Putamen (tissue), 1 donor: ENCODE measurements at places on chromosomes 2 and 18.

- peak; percentile 7 for DNase-seq
These were observed 211.9 kb downstream of the EXOC6B start for GRCh38 chr2:72613931-72614330.

DNA sequence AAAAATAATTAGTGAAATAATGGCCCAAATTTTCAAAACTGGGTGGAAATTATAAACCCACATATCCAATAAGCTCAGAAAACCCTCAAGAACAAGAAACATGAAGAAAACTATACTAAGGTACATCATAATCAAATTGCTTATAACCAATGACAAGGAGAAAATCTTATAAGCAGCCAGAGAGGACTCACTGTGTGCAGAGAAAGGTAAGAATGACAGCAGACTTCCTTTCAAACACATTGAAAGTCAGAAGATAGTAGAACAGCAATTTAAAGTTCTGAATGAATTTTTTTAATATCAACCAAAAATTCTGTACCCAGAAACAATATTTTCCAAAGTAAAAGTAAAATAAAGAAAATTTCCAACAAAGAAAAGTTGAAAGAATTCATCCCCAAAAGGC, 197.7 kb upstream of the RAB12 start:
- DNase-seq, result no peak

DNA sequence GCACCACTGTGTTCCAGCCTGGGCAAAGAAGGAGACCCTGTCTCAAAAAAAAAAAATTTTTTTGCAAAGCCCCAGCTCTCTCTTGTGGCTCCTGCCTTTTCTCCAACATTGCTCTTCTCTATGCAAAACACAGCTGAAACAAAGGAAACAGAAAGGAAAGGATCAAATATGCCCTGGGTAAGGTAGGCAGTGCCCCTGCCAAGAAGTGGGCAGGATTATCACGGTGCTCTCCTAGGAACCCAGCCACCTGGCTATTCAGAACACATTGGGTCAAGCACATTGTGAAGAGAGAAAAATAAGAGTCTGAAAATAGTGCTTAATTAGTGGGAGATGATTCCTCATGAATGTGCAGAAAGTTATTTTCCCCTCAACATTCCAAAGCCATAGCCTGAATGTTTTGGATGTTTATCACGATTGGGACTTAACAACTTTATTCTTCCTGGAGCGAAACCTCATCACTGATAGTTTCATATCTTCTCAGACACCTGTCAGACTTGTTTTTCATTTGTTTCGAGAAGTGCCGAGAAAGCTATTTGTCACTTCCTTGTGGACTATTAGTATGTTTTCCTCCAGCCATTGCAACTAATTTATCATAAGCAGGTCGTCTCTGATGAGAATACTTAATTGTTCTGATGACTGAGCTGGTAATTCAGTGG, 42.7 kb upstream of the RPL31 start:
- no peak for DNase-seq

DNA sequence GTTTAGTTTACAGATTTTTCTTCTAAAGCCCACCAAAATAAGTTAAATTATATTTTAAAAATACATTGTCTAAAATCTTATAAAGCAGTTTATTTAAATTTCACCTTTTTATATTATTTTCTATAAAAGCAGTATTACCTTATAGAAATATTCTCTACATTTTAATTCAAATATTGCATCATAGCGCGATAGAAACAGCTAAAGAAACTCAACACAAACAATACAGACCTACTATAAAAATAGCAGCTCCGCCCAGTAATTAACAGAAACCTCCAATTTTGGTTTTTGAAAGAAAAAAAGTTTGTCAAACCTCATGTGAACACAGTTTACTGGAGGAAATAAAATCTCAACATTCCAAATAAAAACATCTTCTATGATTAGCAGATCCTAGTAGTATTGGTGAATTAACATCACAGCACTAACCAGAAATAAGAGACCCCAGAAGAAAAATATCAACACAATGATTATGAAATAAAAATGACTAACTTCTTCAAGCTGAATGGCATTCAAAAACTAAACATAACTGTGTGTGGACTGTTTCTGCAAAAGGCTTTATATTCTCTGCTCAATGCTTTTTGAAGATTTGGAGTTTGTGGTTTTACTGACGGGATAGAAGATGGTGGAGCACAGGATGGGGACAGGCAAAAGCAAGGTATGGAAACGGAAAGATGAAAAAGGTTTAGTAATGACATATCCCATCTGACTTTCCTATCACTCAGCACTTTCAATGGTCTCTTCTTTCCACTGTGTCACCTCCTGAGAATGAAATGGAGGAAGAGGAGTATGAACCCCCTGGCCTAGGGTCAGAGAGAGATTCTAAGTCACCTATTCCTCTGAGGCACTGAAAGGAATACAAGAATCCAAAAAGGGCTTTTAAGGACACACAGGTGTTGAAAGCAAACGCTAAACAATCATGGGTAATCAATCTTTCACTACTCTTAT, 17.5 kb downstream of the MAP4K3 start:
- no peak for DNase-seq

DNA sequence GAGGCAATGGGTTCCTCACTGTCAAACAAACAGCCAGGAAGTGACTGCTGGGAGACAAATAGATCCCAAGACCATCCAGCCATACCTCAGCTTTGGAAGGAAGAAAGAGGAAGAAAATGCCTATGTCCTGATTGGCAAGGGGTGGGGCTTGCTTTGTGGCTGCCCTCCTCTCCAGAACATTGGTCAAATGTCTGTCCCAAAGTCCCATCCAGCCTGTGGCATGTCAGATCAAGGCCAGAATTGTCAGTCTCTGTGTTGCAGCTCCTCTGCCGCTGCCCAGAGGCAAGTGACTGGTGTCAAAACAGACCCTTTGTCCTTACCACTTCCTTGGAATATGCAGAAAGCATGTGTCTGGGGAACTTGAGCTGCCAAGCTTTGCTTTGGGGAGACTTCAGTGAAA, 63.0 kb upstream of the SMAD2 start:
- DNase-seq, result no peak

DNA sequence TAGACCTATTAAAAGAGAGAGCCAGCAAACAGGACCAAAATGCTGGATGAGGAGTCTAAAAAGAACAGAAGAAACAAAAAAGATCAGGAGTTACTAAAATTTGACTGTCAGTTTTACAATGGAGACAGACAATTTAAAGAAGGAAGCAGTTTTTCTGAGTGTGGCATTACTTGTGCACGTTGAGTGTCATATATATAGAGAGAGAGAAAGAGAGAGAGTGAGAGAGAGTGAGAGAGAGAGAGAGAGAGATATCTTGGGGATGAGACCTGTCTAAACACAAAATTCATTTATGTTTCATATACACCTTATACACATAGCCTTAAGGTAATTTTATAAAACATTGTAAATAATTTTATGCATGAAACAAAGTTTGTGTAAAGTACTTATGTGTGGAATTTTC, 2.1 kb upstream of the GALNT3 start:
- DNase-seq, result no peak

DNA sequence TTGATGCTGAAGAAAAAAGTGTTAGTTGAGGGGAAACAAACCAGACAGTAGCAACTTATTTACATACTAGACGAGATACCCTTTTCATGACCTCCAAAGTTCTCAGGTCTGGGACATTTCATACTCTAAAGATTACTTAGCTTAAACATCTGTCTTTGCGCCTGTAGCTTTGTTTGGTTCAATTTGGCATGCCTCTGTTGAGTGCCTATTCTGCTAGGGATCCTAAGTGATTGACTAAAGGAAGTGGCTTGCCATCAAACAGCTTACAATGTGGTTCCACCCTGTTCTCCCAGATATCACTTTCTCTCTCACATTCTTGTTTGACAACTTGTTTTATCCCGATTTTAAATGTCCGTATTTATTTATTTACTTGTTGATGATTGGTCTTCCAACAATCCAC, 488.8 kb downstream of the PARD3B start:
- no peak for DNase-seq

DNA sequence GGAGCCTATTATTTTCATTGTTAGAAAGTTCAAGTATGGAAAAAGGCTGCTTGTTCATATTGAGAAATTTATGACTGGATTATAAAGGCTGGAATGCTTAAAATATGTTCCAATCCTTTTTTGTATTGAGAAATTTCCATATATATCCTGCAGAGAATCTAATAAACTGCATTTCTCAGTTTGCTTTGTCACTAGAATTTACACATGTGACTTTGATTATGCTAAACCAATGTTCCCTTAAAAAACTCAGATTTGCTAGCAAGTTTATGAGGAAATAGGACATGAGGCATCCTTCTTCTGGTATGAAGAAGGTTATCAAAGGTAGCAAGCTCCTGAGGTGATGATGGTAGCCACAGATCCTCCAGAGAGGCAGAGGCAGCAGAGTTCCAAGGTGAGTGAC, 29.2 kb upstream of the DSEL start:
- DNase-seq, result no peak

GRCh38 chr2:189639007-189639609, 22.2 kb upstream of the ASNSD1 start:
- DNase-seq, result no peak

DNA sequence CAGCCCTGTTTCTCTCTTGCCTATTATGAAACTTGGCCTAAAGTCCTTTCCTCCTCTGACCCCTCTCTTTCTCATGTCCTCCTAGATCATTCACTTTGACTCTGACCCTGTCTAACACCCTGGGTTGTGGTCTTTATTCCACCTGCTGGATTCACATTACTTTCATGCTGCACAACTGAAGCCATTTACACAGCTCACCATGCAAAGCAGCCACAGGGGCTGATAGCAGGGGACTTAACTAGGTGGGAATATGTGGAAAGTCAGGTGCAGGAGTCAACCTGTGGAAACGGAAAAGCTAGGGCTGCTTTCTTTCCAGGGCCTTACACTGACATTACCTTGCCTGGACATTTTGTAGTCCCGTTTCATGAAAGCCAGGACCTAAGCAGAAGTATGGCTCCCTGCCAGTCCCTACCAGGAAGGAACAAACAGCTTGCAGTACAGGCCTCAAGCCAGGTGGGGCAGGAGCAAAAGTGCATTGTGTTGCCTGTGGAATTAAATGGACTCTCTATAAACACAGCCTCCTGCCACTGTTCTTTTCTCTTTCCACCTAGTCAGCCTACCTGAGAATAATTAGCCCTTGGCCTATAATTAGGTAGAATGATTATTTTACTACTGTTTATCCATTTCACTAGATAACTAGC, 11.8 kb downstream of the MAPRE3 start:
- peak; percentile 50 for DNase-seq

GRCh38 chr2:168439536-168439935, 16.5 kb upstream of the CERS6 start:
- no peak for DNase-seq

GRCh38 chr18:58955738-58956137, 91.1 kb downstream of the ZNF532 start:
- DNase-seq, result no peak

DNA sequence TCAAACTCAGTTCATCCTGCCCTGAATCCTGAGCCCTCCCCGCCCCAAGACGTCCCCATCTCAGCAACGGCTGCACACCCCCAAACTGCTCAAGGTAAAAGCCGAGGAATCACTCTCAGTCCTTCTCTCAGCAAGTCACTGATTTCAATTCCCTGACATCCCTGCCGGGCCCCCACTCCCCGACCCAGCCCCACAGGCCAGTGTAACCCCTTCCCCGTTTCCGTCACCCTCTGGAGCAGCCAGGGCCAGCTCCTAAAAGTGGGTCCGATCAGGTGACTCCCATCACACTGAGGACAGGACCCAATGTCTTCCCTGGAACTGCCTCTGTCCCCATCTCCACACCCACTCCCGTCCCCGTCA, 20.5 kb downstream of the SNORC start:
- no peak for DNase-seq

DNA sequence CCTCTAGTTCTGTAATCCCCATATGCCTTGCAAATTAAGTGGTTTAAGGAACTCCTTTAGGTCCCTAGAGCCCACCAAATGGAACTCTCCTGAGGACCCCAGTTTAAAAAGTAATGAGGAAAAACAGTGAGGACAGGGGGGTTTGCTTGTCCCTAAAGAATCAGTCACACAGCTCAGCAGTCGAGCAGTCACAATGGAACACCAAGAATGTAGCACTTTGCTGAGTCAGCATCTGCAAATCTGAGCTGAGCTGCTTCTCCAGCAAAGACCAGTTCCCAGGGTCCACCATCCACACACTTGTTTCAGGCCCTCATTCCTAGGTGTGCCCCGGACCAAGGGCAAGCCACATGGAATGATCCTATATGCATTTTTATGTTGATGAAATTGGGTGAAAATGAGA, 46.2 kb upstream of the NEDD4L start:
- no peak for DNase-seq

- DNase-seq, result no peak
These were observed 1.6 kb upstream of the SLC5A7 start for GRCh38 chr2:107984707-107985106.

GRCh38 chr2:38026846-38027245, 49.1 kb downstream of the CYP1B1 start:
- DNase-seq, result no peak

DNA sequence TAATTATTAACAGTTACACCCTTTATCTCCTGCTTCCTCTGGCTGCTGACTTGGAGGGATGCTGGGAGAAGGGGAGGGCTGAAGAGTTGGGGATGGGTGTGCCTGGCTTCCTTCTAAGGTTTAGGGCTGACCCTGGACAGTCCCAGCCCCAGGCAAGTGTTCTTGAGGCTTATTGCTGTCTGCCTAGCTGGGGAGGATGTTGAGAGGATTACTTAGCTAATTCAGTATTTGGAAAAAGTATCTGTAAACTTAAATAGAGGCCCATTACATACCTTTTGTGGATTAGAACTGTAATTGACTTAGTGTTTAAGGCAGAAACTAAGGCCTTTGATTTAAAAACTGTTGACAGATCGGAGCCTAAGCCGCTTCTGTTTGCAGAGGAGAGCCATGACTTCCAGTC, 67.6 kb downstream of the AGAP1 start:
- DNase-seq, result no peak

DNA sequence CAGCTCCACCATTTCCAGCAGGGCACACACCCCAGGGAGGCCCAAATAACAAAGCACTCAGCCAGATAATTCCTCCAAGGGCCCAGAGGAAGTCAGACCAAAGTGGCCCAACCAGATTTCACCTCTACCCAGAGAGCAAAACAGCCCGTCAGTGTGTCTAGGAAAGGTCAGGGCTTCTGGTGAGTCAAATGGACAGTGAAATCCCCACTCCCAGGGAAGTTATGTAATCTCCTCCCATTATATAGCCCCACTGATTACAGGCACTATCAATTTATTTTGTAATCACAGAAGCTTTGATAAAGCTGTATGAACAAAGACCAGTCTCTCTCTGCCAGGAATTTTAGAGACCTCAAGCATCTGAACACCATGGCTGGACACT, 4.0 kb downstream of the B4GALT6 start:
- no peak for DNase-seq

GRCh38 chr2:234823877-234824376, 127.9 kb upstream of the SH3BP4 start:
- DNase-seq, result no peak
